Stimulated activated CD4-positive, alpha-beta T cell treated with anti-CD3 and anti-CD28 coated beads, Interleukin-1b, Interleukin-23, amount 100 ng/mL, for 4 hours (primary cell): ENCODE measurements at places on chromosomes 12 and 14.

- DNase-seq, result no peak
Observed at GRCh38 chr14:100972118-100972897, 68.8 kb upstream of the RTL1 start.

GRCh38 chr12:68003777-68004176 lies 14.5 kb downstream of the IFNG-AS1 start:
- no peak for DNase-seq

- peak; percentile 66 for DNase-seq
Observed at GRCh38 chr12:132444957-132445883, 44.7 kb upstream of the FBRSL1 start.

DNA sequence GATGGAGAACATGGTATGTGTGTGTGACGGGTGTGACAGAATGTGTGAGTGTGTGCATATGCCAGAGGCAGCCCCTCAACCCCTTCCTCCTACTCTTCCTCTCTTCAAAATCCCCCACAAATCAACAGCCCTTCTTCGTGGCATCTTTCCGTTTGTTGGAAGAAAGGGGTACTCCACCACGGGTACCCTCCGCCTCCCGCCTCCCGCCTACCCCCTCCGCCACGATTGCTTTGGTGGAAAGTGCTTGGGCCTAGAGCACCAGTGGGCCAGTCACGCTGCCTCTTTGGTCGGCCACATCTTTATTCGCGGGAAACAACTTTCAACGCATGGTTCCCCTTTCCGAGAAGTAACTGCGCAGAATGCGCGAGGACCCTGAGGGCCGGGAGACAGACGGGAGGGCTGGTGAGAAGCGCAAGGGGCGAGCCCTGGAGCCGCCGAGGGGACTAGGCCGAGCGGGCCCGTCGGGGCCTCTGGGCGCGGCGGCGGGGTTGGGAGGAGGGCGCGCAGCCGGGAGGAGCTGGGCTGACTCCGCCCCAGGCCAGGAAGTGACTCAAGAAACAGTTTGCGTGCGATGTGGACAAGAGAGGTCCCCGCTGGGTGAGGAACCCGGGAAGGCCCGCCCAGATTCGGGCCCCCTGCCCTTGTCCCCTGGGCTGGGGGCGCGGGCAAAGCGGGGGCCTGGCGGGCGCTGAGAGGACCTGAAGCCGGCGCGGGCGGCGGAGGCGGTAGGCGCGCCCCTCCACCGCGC lies at the start of the genes CBLN3 and KHNYN:
Gene CBLN3 (minus strand): TSS at position 274 of the 748 bp plus-strand sequence. CDS start 614 bp downstream, outside the sequence.
Gene KHNYN (plus strand): TSS at position 560 of the 748 bp plus-strand sequence. CDS start 777 bp downstream, outside the sequence.
- peak; percentile 76 for DNase-seq

DNA sequence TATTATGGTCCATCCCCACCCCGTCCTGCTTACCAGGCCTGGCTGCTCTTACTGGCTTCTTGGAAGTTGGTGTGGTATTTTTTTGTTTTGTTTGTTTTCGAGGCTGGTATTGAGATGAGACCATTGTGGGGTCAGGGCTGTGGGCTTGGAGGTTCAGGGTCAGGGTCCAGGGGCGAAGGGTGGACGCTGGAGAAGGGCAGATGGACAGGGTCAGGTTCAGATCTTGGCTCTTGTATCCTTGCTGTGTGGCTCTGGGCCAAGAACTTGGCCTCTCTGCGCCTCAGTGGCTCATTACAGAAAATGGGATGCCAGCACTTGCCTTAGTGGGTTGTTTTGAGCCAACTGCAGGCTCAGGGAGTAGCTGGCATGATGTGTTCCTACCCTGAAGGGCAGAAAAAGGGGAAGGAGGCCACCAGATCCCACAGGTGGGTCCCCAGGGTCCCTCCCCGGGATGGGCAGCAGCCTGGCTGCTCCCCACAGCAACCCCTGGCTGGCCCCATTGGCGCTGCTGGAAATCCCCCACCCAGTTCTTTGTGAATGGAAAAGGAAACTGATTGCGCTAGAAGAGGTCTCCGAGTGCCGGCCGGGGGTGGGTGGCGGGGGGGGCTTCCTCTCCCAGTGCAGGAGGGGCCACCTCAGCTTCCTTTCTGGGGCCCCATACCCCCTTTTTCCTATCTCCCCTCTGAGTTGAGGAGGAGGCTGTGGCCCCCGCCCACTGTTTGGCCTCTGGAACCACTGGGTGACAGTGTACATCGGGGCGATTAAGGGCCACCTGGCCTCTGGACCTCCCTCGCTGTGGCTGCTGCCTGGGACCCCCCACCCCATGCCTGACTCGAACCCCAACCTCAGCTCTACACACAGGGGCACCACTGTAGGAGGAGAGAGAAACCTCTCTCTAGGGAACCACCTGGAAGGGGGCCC lies 25.0 kb downstream of the SH2B3 start:
- DNase-seq, result peak; percentile 51

- peak; percentile 71 for DNase-seq
Observed at GRCh38 chr12:113135178-113136127, at the start of gene RASAL1. Gene RASAL1, minus strand, starts transcription at chr12:113135761. Its CDS starts 299 bp downstream, at chr12:113135462.

- no peak for DNase-seq
Observed at GRCh38 chr12:41910578-41911320, 233.9 kb downstream of the GXYLT1 start.

DNA sequence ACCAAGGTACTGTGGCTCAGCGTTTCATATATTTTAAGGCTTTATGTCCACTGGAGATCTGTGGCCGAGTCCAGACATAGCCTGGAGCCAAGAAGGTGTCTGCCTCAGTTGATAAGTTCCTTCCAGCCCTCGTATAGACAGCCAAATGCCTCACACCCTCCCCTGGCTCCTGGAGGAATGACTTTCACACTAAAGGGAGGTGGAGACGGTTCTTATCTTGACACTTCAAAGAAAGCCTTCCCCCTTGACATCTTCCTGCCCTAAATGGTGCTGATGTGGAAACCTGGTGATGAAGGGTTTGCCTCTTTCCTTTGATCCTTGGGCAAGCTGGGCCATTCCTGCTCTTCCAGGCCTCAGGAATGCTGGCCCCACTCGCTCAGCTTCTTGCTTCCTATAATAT lies 474.8 kb upstream of the TBX3 start:
- DNase-seq, result no peak

- DNase-seq, result no peak
Observed at GRCh38 chr14:54291491-54292191, 105.2 kb upstream of the CDKN3 start.

DNA sequence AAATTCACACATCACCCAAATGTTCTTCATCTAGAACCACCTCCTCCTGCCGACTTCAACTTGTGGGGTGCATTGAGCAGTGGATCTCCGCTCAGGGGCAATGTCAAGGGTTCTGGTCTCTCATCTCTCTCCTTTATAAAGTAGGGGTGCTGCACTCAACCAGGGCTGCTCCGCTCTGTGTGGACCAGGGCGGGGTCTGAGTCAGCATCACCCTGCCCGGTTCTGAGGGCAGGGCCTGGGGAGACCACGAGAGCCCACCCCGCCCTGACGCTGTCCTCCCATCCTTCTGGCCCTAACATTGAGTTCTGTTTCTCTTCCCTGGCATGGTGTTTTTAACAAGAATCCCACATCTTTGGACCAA lies 311.6 kb upstream of the DIO3 start:
- no peak for DNase-seq

GRCh38 chr12:82366197-82366596 lies 7.9 kb downstream of the METTL25 start:
- no peak for DNase-seq

- DNase-seq, result no peak
Observed at GRCh38 chr14:96693987-96694386, 103.2 kb upstream of the VRK1 start.

DNA sequence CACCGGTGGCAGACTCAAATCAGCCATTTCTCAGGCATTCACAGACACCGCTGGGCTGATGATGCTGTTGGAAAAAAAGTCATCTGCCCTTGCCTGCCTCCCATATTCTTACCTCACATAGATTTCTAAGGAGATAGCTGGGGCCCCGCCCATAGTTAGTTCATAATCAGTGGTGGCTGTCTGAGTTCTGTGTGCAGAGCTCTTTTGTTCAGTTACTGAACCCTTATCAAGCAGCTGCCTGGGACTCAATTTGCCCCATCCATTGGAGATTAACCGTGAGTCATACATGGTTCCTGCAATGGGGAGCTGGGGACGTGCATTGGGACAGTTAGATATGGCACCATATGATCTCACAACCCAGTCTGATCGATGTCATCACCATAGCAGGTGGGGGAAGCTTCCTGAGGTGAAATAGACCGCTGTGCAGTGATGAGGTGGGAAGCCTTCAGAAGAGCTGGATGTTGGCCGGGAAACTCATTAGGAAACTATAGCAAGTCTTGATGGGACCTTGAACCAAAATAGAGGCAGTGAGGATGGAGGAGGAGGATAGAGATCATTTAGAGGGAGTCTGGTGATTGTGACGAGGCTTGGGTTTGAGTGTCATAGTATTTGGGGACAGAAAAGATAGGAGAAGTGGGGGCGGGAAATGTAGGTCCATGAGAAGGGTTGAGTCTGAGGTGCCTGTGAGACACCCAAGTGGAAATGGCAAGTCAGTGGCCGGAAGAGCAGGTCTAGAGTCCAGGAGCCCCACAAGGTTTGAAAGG lies 147.8 kb downstream of the GCH1 start:
- no peak for DNase-seq

- no peak for DNase-seq
Observed at GRCh38 chr12:98977186-98977585, 332.1 kb downstream of the APAF1 start.

GRCh38 chr12:111316671-111317070 lies 52.2 kb downstream of the PHETA1 start:
- DNase-seq, result no peak

- no peak for DNase-seq
Observed at GRCh38 chr12:60197589-60197988, 601.8 kb downstream of the SLC16A7 start.

DNA sequence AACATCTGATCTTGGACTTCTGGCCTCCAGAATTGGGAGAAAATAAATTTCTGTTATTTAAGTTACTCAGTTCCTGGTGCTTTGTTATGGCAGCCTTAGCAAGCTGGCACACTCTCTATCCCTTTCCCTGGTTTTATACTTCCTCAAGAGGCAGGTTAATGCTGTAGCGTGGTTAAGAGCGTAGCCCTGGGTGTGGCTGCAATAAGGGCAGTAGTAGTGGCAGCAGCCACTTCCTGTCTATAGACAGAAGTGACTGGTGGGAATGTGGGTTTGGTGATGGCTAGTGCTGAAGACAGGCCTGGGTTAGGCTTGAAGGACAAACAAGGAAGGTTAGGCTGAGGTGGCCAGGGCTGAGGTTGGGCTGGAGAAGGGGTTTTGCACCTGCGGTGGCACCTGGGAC lies 3.6 kb upstream of the LGALS3 start:
- DNase-seq, result no peak

DNA sequence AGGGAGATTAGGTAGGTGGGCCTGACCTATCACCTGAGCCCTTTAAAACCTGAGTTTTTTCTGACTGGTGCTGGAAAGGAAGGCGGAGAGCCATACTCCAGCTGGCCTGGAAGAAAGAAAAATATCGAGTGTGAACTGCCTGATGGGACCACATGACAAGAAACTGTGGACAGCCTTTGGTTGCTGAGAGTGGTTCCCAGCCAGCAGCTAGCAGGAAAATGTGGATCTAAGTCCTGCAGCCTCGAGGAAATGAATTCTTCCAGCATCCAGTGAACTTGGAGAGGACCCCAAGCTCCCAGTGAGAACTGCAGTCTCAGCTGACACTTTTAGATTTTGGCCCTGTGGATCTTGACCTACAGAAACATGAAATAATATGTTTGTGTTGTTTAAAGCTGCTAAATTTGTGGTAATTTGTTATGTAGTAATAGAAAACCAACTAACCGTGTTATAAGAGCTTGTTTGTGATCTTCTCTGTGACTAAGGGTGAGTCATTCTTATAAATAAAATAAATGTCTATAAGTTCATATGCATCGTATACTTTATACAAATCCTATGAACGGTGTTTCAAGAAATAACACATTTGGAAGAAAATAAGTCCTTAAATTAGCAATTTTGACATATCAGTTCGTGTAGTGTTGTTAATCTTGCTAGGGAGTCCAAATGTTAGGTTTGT lies 359.6 kb downstream of the BMP4 start:
- DNase-seq, result no peak

- no peak for DNase-seq
Observed at GRCh38 chr14:80426683-80427082, 215.4 kb upstream of the DIO2 start.

GRCh38 chr12:110791589-110791988 lies 48.9 kb upstream of the PPP1CC start:
- DNase-seq, result no peak

GRCh38 chr12:124392271-124392666 lies 97.4 kb downstream of the RFLNA start:
- DNase-seq, result no peak

DNA sequence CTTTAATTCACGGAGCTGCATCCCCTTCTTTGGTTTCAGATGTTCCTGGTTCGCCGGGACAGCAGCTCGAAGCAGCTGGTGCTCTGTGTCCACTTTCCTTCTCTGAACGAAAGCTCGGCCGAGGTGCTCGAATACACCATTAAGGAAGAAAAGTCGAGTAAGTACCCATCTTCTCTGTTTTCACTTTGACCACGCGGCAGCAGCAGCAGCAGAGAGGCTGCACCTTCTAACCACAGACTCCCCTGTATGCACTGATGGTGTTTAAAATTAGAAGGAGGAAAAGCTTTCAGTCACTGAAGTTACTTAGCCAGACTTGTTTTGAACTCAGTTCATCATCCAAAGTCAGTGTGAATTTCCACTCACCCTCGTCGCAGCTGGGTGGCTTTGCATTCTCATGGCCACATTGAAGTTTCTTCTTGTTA lies 63.8 kb downstream of the RIN3 start:
- DNase-seq, result no peak

DNA sequence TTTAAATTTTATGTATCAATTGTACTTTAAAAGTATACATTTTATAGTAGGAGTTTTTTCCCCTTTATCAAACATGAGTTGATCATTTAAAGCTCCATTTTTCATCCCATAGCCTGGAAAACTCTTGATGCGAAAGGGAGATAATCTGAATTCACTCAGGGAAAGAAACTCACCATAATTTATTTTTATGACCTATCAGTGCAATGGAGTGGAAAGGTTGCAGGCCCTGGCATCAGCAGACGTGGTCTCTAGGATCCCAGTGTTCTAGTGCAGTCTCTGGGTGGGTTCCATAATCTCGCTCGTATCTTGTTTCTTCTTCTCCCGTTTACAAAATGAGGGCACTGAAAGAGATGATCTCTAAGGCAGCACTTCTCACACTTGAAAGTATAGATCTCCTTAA lies 85.0 kb downstream of the PTGER2 start:
- DNase-seq, result no peak

DNA sequence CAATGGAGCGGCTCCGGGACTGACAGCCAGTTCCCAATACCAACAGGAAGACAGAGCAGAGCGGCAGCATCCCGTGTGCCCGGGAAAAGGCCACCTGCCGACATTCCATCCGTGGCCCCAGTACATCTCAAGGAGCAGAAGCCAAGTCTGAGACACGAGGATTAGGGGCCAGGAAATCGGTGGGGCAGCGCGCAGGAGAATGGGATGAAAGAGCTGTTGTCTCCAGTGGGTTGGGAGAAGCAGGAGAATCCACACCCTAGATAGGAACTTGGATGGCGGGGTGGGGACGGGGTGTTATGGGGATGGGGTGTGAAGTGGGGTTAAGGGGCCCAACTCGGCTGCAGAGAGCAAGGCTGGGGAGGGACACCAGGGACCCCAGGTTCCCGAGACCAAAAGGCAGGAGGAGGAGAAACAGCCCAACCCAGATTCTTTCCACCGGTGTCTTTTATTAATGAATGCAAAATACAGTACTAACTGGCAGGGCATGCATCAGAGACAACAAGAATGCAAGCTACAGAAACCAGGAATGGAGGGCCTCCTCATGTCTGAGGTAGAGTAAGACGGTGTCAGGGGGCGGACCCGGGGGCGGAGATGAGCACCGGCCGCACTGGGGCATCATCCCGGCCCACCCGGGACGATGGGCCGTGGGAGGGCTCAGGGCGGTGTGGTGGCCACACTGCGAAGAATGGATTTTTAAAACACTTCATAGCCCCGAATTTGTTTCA lies 50.3 kb downstream of the BEGAIN start:
- no peak for DNase-seq

- no peak for DNase-seq
Observed at GRCh38 chr12:7076493-7076892, 15.8 kb downstream of the C1R start.
